Putamen (tissue), 1 donor: ENCODE measurements at places on chromosomes 7 and 10.

DNA sequence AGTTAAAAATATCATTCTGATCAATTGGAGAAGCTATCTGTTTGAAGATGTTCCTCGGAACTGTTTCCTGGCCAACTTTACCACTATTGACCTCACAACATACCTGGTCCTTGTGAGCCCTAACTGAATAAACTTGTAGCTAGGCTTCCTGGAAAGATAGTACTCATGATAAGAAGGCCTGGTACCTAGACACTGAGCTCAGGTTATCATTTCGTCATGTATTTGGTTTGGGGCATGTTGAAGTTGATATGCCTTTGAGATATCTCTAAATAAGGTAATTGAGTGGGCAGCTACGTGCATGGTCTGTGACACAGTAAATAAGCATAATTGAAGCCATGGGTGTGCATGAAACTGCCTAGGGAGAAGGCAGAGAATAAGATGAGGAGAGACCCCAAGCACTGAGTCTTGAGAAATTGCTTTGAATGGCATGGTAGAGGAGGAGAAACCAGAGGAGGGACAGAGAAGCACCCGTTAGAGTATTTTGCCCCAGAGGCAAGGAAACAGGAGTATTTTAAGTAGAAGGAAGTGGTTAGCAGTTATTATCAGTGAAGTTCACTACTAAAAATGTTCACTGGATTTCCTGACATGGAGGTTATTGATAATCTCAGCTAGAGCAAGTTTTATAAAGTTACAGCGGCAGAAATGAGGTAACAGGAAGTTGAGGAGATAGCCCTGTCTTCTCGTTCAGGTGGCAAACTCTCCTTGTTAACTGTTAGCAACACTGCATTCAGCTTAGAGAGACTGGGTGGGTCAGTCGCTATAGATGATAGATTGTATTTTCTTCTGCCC is 55.6 kb downstream of the CC2D2B start:
- no peak for DNase-seq

DNA sequence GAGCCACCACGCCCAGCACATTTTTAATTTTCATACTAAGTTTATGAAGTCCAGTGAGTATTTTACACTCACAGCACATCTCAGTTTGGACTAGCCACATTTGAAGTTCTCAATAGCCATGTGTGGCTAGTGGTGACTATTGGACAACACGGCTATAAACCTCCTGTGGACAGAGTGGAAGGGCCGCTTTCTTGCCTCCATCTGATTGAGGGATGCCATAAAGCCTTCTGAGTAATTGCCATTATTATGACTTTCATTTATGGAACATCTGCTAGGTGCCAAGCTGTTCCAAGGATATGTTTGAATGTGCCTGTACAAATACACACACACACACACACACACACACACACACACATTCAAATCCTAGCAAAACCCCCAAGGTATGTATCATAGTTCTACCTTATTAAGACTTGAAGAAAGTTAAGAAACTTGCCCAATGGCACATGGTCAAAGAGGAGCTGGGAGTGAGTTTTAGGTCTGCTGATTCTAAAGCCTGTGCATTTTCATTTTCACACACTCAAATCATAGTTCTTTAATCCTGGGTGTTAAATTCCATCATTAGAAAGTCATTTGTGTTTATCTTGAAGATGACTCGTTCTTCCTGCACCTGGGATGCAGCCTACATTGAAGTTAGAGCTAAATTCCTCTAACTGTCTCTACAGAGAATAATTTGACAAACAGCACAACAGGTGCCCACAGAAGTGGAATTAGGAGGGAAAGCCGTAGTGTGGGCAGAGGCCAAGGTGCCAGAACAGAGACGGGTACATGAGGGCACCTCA is 143.3 kb downstream of the PKD1L1 start:
- DNase-seq: no peak

DNA sequence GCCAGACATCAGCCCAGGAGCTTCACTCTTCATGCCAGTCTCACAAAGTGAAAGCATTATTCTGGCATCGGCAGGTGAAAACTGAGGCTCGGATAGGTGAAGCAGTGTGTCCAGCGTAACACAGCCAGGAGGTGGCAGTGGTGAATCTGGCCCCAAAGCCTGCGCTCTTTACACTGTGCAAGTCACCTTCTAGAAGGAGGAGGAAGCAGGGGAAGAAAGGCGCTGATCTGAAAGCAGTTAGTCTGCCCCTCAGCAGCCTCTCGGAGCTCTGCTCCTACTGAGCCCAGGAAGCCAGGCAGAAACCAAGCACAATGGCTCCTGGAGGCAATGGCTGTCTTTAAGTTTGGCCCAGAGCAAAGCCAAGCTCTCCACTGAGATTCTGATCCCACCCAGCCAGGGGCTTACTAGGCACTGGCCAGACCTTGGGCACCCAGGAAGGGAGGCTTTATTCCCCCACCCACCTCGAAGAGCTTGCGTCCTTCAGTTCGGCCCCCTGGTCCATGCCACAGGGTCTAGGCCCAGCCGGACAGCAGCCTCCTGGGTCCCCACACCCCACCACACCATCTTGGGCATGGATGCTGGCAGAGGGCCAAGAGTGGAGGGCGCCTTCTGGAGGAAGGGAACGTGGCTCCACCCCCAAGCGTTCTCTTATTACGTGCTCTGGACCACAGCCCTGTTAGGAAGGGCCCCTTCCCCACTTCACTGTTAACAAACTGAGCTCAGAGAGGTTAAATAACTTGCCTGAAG is 104.5 kb downstream of the GRID1 start:
- DNase-seq: peak; percentile 64

DNA sequence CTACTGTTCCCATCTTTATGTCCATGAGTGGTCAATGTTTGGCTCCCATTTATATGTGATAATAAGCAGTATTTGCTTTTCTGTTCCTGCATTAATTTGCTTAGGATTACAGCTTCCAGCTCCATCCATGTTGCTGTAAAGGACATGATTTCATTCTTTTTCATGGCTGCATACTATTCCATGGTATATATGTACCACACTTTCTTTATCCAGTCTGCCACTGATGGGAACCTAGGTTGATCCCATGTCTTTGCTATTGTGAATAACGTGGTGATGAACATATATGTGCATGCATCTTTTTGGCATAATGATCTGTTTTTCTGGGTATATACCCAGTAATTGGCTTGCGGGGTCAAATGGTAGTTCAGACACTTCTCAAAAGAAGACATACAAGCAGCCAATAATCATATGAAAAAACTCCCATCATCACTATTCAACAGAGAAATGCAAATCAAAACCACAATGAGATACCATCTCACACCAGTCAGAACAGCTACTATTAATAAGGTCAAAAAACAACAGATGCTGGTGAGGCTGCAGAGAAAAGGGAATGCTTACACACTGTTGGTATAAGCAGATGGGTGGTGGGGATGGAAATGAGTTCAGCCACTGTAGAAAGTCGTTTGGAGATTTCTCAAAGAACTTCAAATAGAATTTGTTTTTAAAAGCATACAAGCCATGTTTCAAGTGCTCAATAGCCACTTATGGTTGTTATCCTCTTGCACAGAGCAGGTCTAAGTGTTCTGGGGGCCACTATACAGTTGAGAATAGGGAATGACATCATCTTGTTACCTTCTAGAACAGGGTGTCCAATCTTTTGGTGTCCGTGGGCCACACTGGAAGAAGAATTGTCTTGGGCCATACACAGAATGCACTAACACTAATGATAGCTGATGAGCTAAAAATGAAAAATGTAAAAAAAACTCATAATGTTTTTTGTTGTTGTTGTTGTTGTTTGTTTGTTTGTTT is 23.2 kb upstream of the SDK1 start:
- DNase-seq: no peak

- DNase-seq: no peak
Measured at GRCh38 chr10:62852961-62853702, 37.0 kb upstream of the EGR2 start.

- no peak for DNase-seq
Measured at GRCh38 chr7:41222746-41223145, 480.1 kb downstream of the INHBA start.

GRCh38 chr10:88260329-88261051 is 322.6 kb downstream of the RNLS start:
- DNase-seq: no peak

GRCh38 chr10:131982185-131982756 is 548 bp upstream of the BNIP3 start:
- no peak for DNase-seq

GRCh38 chr7:93765475-93765874 is 125.1 kb downstream of the TFPI2 start:
- DNase-seq: no peak

DNA sequence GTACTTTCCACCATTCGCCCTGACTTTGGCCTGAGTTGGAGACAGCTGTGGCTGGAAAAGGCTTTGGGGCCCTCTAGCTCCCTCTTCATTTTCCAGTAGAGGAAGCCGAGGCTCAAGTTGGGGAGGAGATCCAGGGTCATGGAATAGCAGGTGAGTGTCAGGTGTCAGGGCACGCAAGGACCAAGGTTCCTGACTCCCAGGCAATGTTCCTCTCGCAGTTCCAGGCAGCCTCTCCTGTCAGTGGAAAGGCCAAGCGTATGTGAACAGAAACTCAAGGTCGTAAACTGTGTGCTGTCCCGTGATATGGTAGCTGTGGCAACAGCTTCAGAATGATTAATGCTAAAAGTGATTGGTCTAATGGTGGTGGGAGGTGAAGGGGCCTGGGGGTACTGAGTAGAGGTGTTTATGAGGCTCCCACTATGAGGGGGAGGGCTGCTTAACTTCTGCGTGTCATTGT is 13.2 kb downstream of the ADAMTS14 start:
- no peak for DNase-seq

- DNase-seq: no peak
Measured at GRCh38 chr10:79017882-79018520, 50.8 kb upstream of the ZMIZ1 start.

- no peak for DNase-seq
Measured at GRCh38 chr7:155363852-155364600, 66.3 kb downstream of the INSIG1 start.

DNA sequence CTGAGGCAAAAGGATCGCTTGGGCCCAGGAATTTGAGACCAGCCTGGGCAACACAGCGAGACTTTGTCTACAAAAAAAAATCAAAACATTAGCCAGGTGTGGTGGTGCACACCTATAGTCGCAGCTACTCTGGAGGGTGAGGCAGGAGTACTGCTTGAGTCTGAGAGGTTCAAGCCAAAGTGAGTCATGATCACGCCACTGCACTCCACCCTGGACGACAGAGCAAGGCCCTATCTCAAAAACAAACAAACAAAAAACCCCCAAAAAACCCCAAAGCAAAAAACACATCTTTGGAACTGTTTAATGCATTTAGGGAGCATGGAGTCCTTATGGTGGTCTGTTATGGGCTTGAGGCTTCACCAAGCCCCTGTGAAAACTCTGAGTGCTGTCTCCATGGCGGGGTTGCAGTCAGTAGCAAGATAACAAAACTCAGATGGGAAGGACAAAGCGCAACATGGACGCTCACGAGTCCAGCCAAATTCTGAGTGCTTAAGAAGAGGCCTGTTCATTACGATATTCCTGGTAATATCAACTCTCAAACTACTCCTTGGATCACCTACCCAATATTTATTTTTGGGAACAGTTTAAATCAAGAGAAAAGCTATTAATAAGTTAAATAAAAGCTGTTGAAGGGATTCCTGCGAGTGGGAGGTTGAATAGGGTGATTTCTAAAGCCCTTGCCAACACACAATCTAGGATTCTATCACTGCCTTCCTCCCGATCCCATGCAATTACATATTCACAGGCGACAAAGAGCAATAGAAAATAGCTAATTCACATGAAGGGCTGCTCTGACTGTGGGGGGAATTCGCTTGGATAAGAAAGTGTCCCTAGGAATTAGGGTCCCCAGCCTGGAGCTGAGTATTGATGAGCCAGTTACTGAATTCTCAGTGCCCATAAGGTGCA is 123.3 kb downstream of the HIPK2 start:
- no peak for DNase-seq

DNA sequence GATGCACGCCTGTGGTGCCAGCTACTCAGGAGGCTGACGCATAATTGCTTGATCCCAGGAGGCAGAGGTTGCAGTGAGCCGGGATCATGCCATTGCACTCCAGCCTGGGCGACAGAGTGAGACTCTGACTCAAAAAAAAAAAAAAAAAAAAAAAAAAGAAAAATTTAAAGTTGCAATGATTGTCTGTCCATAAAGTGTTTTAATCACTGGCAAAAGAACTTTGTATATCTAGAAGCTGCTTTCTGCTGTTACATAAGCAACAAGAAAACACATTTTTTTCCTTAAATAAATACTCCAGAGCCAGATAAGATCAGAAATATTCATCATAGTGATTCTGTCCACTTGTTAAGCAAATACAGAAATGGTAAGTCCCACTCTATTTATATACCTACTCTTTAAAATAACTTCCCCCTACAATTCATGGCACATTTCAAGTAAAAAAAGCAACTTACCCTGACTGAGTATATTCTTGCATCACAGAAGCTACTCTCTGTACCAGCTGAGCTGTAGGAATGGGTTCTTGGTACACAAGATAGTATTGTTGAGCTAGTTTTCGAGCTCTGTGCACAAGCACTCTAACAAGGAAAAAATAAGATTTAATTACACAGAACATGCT is 7.6 kb downstream of the PSMA2 start:
- no peak for DNase-seq

DNA sequence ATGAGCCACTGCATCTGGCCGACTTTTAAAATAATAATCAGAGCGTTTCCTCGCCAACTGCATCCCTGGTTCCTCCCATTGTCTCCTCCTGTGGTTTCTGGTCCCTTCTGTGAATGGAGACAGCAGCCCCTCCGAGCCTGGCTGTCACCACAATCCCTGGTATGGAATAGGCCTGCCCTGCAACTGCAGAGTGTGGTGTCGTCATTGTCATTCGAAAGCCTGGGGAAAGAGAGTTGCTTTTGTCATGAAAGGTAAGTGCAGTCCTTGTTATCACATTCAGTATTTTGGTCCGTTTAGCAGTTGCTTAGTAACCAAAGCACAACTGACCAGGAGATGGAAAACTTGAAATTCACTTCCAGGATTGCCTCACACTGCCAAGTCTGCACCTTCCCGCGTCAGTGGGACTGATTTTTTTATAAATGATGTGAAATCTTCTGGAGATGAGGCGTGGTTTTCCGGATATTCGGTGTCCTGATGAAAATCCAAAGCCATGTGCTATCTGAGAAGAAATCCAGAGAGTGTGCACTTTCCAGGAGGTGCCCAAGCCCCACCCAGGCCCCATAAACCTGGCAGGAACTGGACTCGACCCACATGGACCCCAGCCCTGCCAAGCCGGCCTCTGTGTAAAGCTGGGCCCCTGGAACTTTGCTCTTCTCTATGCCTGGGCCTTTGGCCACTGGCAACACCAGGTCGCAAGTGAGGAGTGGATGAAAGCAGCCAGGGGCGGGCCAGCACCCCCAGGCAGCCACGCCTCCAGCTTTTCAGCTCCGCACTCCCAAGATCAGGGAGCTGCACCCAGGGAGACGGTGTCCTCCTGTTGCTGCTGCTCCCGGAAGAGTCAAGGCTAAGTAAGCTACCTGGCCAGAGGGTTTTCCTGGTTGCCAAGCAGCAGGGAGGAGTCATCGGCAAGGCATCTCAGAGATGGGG is 133.7 kb upstream of the SH2B2 start:
- DNase-seq: no peak

DNA sequence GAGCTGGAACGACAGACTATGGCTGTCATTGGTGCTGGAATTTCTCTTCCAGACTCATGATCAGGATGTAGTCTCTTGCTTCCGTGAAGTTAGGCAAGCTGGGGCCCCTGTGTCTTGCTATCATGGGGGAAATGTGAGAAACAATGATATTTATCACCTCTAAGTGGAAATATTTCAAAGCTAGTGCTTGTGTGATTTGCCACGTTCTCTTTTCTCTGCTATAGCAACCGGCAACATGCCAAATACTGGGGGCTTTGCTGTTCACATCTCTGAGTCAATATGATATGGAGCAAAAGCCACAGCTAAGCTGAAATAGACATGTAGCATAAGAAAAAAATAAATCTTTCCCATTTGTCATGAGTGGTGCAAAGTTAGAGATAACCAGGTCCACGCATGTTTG is 668.2 kb upstream of the IGFBP3 start:
- DNase-seq: no peak

- DNase-seq: no peak
Measured at GRCh38 chr10:66187053-66187733, 738.6 kb upstream of the LRRTM3 start.
